ENCODE measurements at places on chromosomes 1 and 21. TPM values are rescaled to one million over a fixed set of nuclear protein-coding genes. Genes with fewer than 3 reads are reported as not detected.

DNA sequence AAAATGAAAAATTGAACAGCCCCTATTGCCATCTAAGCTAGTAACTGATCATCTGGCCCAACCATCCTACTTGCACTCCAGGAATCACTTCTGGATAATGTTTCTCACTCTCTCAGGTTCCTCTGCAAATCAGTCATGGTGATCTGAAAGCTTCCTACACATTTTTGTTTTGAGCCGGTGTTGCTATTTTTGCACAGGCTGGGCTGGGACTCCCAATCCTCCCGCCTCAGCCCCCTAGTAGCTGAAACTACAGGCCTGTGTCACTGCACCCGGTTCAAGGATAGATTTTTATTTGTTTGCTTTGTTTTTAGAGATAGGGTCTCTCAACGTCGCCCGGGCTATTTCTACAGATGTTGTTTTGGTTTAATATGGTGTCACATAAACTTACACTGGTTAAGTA, 40.5 kb upstream of the HMCN1 start:
- DNase-seq, result no peak

DNA sequence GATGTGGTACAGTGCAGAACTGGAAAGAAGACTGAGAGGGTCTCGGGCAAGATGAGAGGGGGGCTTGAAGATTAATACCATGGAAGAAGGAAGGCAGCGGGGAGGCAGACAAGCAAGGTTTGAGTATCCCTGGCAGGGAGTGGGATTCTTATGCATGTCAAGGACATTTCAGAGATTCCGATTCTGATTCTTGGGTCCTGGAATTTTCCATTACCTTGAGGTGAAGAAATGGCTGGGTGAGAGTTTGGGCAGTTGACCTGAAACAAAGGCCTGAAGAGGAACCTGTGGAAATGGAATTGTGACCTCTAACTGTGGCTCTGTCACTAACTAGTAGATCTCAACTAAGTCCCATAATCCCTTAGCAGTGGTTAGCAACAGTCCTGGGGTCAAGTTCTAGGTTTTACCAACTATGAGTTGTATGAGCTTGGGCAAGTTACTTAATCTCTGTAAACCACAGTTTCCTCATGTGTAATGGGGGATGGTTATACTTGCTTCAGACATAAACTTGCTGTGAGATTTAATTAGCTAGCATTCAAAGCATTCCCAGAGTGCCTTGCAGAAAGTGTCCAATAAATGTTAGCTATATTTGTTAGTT, 8.6 kb upstream of the ACTN2 start:
- DNase-seq, result no peak

PDPN gene
- 7.5 TPM for total RNA-seq

- no peak for DNase-seq
These were observed 81.5 kb downstream of the MRPS6 start for GRCh38 chr21:34154878-34155277.

GRCh38 chr1:116710420-116711262, 43.1 kb upstream of the IGSF3 start:
- DNase-seq, result no peak

GRCh38 chr1:220526294-220526693, 1.6 kb upstream of the MARK1 start:
- no peak for DNase-seq

- DNase-seq, result no peak
These were observed 47.3 kb downstream of the SELENOF start for GRCh38 chr1:86866665-86867064.
